Stimulated activated CD4-positive, alpha-beta T cell treated with anti-CD3 and anti-CD28 coated beads, Interleukin-12 subunit alpha, Interleukin-12 subunit beta, amount 100 ng/mL, for 48 hours (primary cell): ENCODE measurements at places on chromosomes 2 and 18.
A peak's percentile ranks its signal among the peaks of the same experiment; 100 is the strongest.

DNA sequence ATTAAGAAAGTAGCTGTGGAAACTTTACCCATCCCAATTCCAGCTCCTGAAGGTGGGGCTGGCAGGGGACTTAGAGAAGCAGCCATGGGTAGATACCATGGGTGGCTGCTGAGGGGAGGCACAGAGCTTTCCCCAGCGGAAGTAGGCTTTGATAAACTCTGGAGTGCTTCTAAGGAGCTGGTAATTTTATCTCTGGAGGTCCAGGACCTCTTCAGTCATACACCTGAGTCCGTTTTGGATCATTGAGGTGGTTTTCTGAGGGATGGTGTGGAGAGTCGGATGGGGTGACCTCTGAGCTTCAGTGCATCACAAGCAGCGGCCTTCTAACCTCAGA lies 36.7 kb upstream of the BMP10 start:
- no peak for DNase-seq

DNA sequence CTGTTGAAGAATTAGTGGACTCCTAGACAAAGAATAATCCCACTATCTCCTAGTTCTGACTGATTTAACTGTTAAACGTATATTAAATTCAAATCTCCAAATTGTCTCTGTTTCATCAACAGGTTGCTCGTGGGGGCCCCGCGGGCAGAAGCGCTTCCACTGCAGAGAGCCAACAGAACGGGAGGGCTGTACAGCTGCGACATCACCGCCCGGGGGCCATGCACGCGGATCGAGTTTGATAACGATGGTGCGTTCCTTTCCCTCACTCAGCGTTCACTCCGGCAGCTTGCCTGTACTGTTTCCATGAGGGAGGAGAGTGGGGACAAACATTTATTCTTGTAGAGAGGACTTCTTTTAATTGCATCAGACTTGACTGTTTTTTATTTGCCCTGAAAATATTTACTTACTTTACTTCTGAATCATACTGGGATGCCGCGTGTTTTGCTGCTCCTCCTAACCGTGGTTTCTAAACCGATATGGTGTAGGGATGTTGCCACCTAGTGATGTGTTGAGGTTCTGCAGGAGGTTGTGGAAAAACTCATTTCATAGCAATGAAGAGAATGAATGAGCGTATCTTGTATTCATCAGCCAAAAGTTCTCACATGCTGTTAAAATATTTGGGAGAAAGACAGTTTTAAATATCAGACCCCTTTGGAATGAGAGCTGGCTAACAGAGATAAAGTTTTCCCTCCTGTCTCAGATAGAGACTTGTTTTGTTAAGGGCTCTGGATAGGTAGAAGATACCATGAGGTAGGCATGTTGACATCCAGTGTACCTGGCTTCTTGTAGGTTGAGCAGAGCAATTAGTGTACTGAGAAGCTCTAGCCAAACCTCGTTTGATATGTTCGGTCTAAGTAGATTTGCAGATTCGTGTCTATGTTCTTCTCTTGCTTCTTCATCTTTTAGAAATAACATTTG lies 38.3 kb downstream of the ITGA6 start:
- peak; percentile 52 for DNase-seq

GRCh38 chr2:195672674-195673073 lies 15.6 kb downstream of the SLC39A10 start:
- DNase-seq, result no peak

- DNase-seq, result no peak
Measured at GRCh38 chr2:143877876-143878530, 641.9 kb downstream of the ZEB2 start.

- no peak for DNase-seq
Measured at GRCh38 chr2:3260959-3261358, 116.7 kb downstream of the EIPR1 start.

DNA sequence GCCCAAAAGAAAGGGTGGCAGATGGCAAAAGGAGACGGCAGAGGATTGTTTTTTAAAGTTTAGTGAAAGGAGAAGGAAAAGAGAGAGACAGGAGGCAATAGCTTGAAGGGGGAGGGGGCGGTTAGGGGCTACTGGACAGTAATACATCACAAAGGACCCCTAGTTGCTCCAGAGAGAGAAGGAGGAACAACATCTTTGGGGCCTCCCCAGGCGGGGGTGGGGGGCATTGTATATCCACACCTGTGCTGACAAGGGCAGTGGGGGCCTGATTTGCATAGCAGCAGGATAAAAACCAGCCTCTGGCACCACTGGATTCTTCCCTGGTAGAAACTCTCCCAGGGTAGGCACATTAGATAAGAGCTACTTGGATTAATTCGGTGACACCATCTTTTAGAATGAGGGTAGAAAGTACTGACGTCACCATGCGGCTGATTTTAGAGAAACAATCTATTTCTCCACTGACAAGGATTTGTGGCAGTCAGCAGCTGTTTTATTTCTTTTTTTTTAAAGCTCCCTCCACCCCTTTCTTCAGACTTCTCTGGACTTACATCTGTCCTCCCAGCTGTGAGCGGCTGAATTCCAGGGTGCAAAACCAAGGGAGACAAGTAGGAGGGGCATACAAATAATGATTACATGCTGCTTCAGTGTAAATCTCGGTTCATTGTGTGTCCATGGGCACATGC lies 199.8 kb upstream of the NRP2 start:
- DNase-seq, result no peak

GRCh38 chr18:54254265-54254758 lies 15.0 kb upstream of the POLI start:
- DNase-seq, result no peak

DNA sequence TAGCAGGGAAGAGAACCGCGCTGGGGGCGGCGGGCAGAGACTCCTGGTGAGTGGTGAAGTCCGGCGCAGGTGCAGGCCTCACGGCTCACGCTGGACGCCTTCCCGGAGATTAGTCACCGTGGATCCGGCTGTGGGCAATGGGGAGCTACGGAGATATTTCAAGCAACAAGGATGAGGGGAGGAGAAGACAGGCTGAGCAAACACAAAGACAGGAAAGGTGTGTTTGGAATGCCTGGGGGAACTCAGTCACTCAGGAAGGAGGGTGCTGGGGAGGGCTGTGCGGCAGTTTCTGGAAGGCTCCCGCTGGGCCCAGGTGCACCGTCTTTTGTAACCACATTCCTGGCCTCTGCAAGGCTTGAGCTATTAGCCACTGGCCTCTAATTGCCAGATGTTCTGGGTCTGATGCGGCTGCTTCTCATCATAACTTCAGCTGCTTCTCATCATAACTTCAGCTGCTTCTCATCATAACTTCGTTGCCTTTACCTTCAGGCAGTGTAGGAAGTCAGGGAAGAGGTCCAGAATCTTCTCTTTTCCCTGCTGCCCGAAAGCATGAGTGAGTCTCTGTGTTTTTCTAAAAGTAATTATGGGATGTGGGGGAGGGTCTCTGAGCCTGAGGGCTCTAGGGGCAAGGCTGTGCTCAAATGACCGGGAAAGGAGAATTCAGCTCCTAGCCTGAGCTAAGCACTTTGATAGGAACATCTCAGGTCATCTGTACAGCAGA lies 118.9 kb downstream of the PXDN start:
- no peak for DNase-seq

GRCh38 chr2:18167871-18168270 lies 289.4 kb downstream of the KCNS3 start:
- DNase-seq, result no peak

GRCh38 chr2:118604371-118604770 lies 243.1 kb downstream of the EN1 start:
- DNase-seq, result no peak

- DNase-seq, result no peak
Measured at GRCh38 chr2:186535861-186536260, 49.8 kb downstream of the ZC3H15 start.

GRCh38 chr2:209471037-209471436 lies 47.2 kb downstream of the MAP2 start:
- DNase-seq, result no peak

GRCh38 chr2:46098621-46099062 lies 198.6 kb upstream of the EPAS1 start:
- peak; percentile 10 for DNase-seq

DNA sequence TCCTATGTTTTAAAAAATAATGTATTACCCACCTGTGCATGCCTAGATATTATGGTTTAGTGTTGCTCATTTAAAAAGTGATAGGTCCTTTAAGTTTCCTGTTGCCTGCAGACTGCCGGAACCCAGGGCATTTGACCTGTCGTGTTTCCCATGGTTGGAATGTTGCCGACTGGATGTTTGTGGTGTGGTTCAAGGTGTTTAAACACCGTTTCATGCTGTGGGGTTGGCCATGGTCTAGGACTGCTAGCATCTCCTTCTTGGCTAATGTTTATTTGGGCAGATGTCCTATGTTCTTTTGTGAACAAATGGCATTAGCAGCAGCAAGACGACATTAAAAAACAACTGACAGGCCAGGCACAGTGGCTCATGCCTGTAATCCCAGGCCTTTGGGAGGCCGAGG lies 92.9 kb upstream of the LMAN1 start:
- no peak for DNase-seq

DNA sequence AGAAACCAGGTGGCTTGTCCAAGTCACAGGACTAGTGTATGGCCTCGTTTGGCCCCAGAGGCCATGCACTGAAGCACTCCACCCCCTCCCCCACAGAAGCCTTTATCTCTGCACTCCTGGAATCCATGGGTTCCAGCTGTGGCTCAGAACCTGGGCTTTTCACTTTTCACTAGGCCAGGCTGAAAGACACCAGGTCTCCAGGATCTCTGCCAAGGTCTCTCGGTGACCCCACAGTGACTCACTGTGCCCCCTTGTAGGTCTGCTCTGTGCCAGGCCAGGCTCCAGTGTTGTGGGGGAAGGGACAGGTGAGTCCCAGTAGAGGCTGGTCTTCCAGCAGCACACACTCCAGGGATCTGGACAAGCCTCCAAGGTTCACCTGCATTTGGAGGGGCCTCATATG lies 31.0 kb upstream of the GLI2 start:
- DNase-seq, result no peak

DNA sequence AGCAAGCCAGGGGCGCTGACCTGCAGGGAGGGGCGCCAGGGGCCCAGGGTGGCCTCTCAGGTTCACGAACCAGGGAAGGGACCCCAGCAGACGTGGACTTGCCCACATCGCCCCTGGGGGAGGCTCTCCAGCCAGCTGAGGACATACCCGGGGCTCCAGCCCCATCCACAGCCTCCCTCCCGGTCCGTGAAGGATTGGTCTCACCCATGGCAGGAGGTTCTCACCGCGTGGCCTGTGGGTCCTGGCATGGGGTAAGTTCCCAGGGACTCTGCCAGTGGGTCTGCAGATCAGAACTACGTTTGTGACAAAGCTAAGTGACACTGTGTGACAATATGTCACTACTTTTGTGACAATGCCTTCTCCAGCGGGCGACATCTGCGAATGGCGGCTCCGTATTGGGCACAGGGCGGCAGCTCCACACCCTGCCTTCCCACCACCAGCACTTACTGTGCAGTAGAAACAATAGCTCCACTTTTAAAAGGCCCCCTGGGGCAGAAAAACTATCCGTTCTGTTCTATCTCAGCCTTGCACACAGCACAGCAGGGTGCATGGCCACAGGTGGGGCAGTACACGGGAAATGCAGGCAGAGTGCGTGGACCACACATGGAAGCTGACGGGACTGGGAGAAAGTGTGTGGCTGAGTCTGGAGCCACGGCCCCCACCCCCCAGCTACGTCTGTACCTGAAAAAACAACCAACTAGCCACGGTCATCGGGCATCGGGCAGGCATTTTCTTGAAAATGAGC lies 65.2 kb upstream of the CTDP1 start:
- DNase-seq, result no peak

- DNase-seq, result no peak
Measured at GRCh38 chr2:134988994-134989605, 58.1 kb downstream of the MAP3K19 start.

- DNase-seq, result no peak
Measured at GRCh38 chr2:168738062-168738461, 64.4 kb upstream of the NOSTRIN start.

GRCh38 chr2:165450156-165450555 lies 19.3 kb upstream of the CSRNP3 start:
- DNase-seq, result no peak

GRCh38 chr18:55634545-55634944 lies 46.6 kb upstream of the TCF4 start:
- no peak for DNase-seq

GRCh38 chr2:213451542-213452239 lies 167.4 kb downstream of the SPAG16 start:
- DNase-seq, result no peak

- peak; percentile 66 for DNase-seq
Measured at GRCh38 chr2:3423492-3424170, 44.1 kb downstream of the TRAPPC12 start.

- DNase-seq, result no peak
Measured at GRCh38 chr2:71409611-71410010, 43.8 kb upstream of the DYSF start.

DNA sequence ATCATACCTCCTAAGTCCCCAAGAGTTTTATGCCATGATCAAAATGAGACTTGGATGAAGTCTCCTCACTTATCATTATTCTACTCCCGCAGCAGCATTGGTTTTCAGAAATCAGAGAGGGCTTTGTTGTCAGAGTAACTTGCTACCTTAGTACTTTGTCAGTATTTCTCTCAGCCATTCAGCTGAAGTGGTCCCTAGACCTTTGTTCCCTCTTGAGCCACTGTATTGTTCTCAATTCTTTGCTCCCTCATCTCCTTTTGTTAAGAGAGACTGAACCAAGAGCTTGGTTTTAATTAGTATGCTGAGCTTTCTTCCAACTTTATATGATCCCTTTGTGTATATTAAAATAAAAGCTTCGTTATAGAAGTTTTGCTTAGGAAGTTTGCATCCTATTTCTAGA lies 133.4 kb downstream of the DOCK10 start:
- no peak for DNase-seq

DNA sequence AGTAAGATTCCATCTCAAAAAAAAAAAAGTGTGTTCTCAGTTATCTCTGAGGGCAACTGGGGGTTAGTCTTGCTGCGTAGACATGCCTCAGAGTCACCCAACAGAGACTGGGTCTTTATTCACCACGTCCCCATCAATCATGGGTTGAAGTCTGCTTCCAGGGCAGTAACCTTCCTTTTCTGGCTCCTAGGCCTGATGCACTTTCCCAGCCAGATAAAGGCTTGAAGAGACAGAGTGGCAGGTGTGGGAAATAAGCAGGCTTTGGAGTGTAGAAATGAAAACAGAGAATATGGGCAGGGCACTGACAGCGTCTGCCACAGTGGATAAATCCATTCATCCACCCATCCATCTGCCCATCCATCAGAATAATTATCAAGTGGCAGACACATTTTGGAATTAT lies 134.1 kb upstream of the LGALSL start:
- no peak for DNase-seq

GRCh38 chr18:48017635-48018034 lies 87.2 kb upstream of the SMAD2 start:
- no peak for DNase-seq

GRCh38 chr18:23631746-23632145 lies 31.0 kb downstream of the ANKRD29 start:
- DNase-seq, result no peak
